ENCODE measurements at places on chromosomes 4 and X.

- no peak for DNase-seq
Measured at GRCh38 chr4:157728215-157728614, 444.6 kb downstream of the GASK1B start.

DNA sequence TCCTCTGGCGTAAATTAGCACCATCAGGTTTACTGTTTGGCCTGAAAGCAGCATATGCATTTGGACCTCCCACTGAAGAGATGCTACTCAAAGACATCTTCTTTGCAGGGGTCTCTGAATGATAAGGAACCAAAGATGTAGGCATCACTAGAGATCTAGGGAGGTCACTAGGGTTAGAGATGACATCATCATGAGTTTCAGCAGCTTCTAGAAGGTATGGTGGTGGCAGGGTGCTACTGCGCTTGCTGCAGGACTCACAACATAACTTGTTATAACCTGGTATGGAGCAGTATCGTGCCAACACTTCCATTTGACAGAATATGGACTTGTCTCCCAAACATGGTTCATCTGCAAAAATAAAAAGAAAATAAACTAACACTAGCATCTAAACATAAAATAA is 251.6 kb downstream of the NPFFR2 start:
- no peak for DNase-seq

- DNase-seq, result no peak
Measured at GRCh38 chr4:133498149-133498548, 349.1 kb downstream of the PCDH10 start.

DNA sequence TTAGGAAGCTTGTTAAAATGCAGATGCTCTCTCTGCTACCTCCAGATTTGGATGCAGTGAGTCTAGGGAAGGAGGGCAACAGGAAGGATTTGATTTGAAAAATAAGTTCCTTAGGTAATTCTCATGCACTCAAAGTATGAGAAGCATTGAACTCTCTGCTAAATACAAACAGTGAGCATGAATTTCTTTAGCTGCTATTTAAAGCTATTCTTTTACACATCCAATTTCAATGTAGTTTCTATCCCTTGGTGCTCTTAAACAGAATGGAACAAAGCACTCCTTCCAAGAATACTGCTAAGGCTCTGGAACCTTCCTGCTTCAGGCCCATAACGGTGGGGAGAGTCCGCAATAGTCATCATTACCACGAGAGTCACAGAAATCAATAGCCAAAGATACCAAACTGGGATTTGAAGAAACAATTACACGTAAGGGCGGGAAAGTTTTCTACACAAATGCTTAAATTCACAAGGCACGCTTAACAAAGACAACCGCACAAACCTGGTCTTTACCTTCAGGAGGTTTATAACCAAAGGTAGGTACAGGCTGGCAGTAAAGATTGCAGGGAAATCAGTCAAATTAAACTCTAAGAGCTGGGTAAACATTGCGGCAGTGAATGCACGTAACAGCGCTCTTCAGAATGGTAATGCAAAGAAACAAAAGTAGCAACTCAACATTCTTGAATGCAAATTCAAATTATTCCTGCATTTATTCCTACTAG is 123.2 kb upstream of the NAP1L5 start:
- no peak for DNase-seq

GRCh38 chr4:165879641-165880040 is 6.6 kb downstream of the TLL1 start:
- DNase-seq, result no peak

DNA sequence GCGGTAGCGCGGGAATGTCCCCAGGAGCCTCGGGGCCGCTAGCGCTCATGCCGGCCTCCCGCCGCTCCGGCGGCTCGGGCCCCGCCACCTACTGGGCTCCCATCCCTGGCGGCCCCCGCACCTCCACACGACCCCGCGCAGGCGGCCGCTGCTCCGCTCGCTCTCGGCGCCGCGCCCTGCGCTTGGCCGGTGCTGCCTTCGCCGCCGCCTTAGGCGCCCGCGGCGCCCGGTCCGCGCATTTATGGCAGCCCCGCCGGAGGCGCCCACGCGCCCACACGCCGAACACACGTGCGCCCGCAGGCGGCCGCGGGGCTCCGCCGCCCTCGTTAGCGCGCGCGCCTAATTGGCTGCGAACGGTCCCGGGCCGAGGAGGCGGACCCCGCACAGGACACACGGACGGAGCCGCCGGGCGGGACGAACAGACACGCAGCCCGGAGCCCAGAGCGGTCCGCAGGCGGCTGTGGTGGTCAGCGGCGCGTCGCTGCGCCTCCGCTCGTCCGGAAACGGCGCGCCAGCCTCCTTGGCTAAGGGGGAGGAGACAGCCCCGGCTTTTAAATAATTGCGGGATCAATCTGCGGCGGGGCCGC is at the start of gene NKX1-1:
NKX1-1 (minus strand) TSS at position 49 of the 587 bp plus-strand sequence; CDS start at position 49, 0 bp downstream.
- no peak for DNase-seq

DNA sequence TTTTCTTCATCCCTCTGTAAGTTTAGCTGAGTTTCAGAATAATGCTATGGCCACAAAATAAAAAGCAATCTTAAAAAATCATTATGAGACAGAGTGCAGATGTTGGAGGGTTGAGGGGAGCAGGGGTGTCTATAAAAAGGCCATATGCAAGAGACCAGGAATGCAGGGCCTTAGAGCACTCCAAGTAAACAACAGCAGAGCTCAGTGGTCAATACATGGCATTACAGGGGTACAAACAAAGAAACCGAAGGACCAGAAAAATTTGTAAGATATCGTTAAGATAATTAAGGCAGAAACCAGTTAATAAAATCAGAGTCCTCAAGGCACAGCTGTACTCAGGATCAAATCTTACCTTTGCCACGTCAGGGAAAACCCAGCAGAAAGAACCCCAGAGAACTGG is 28.4 kb upstream of the NDST3 start:
- no peak for DNase-seq

- DNase-seq, result no peak
Measured at GRCh38 chrX:10841579-10841978, 221.2 kb upstream of the MID1 start.

GRCh38 chr4:141684785-141685184 is 48.4 kb downstream of the IL15 start:
- no peak for DNase-seq

DNA sequence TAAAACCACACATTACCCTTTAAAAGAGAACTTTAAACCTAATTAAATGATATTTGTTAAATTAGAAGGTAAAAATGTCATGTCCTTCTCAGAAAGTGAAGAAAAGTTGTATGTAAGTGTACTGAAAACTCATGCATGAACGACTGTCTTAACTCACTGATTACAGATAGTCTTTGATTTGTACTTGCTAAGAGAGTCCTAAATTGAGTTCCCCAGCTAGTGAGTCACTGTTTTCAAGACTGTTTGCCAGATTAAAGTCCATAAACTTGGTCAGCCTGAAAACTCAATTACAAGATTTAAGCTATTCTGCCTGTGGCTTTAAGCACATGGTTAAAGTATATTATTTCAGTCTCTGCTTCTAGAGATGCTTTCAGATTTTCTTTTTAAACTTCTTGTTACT is 124.9 kb upstream of the ZCCHC13 start:
- no peak for DNase-seq

- no peak for DNase-seq
Measured at GRCh38 chr4:40185830-40186664, 10.8 kb upstream of the RHOH start.

- DNase-seq, result no peak
Measured at GRCh38 chr4:78534286-78534955, 17.1 kb upstream of the ANXA3 start.

- DNase-seq, result no peak
Measured at GRCh38 chr4:7195546-7196287, 3.4 kb downstream of the SORCS2 start.

DNA sequence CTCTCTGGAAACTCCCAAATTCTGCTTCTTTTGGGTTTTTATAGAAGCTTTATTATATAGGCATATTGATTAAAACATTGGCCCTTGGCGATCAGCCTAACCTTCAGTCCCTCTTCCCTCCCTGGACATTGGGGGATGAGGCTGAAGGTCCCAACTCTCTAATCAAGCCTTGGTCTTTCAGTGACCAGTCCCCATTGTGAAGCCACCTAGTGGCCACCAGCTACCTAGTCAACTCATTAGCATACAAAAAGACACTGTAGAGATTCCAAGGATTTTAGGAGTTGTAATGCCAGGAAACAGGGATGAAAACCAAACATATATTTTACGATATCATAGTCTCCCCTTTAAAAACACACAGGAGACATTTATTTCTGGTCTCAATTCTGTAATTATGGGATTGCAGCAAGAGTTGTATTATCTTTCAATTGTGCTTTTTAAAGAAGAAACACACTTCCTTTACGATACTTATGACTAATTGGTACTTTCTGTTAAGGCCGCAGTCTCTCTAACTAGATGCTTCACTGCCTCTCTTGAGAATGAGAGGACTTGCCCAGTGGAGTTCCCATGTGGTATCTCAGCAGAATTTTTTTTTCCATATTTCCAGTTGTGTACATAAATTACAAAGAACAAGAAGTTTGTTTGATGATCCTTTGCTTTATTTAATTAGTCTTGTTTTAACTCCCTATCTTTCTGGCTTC is 58.2 kb downstream of the WDR17 start:
- DNase-seq, result peak; percentile 31

- DNase-seq, result no peak
Measured at GRCh38 chr4:29309050-29309449, 1411.1 kb upstream of the PCDH7 start.

DNA sequence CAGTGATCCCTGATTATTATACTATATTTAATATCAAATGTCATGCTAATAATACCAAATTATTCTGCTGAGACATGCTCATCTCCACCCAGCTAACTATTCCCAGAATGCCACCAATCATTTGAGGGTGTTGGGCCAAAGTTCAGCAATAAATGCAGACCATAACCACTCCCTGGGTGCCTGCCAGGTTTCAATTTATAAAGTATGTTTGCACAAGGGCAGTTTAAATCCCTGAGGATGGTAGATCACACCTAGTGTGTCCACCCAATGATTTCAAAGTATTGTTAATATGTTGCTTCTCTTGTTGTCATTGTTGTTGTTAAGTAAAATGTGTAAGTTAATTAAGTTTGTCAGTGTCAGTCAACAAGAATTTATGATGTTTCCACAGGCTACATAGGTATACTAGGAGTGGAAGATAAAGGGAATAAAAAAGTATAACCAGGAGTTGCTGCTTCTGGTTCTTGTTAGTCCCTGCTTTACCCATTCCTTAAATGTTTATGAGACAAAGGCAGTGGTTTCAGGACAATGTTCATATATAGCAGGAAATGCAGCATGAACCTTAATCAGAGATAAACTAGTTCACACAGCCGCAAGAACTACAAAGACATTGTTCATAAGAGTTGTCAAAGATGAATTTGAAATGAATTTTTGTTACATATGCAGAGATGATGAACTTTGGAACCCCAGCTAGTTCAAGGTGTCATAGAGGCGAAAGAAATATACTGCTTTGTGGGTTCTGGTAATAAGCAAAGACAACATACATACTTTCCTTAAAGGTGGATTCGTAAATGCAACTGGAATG is 25.5 kb downstream of the HPGD start:
- peak; percentile 72 for DNase-seq

DNA sequence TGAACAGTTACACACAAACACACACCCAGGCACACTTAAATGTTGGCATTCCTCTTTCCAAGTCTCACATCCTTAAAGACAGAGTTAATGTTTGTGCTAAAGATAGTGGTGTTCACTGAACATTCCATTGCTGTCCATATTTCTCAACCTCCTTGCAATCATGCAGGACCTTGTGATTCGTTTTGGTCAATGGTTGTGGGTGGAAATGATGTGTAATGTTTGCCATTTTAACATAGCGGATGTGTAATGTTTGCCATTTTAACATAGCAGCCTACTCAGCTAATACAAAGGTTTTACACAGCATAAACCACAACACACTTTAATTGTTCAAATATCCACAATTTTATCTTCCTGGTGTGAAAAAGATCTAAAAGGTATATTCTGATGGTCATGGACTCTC is 93.9 kb downstream of the CEP44 start:
- DNase-seq, result no peak

- no peak for DNase-seq
Measured at GRCh38 chr4:85725721-85726170, 250.8 kb downstream of the ARHGAP24 start.

GRCh38 chr4:177974461-177974860 is 532.2 kb upstream of the AGA start:
- DNase-seq, result no peak

- DNase-seq, result no peak
Measured at GRCh38 chrX:124502599-124502998, 156.2 kb downstream of the SH2D1A start.

GRCh38 chr4:84660606-84661005 is 77.7 kb downstream of the CDS1 start:
- no peak for DNase-seq

- no peak for DNase-seq
Measured at GRCh38 chrX:40008791-40009461, 88.8 kb downstream of the BCOR start.

GRCh38 chr4:41375561-41375960 is 118.8 kb downstream of the UCHL1 start:
- DNase-seq, result no peak

GRCh38 chr4:125044886-125045285 is 269.9 kb upstream of the FAT4 start:
- DNase-seq, result no peak

DNA sequence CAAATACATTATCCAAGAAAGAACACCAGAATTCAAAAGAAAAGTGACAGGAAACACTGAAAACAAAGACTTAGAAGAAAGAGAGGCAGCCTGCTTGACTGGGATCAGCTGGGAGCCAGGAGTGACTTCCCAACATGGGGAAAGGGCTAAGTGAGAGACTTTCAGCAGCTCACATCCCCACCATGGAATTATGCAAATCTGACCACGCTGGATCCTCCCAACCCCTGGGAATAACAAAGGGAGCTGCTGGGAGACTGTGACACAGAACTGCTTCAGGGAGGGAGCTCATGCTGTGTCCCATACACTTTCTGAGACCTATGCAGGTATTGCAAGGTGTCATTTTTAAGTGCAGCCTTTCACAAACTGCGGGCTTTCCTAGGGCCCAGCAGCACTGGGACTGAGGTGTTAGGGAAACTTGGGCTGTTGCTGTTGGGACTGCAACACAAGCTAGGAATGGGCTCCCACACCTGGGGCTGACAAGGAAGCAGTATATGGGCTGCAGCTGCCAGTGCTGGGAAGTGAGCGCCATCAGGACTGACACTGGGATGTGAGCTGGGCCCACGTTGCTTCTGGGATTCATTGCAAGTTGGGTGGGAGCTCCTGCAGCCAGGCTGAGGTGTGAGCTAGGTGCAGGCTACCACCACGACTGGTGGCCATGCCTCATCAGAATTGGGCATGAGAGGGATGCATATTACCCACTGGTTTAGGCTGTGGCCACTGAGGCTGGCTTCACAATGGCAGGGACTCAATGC is 139.1 kb downstream of the KDR start:
- no peak for DNase-seq

DNA sequence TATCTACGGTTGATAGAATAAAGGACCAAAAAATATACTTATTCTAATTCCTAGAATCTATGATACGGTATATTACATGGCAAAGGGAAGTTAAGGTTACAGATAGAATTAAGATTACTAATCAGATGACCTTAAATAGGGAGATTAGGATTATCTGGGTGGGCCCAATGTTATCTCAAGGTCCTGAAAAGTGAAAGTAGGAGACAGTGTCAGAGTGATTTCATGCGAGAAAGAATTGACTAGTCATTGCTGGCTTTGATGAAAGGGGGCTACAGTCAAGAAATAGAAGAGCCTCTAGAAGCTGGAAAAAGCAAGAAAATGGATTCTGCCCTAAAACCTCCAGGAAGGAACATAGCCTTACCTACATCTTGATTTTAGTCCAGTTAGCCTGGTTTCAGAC is 176.9 kb upstream of the PPP1R2C start:
- DNase-seq, result no peak

GRCh38 chr4:182765987-182766856 is 151.0 kb downstream of the DCTD start:
- DNase-seq, result no peak
